ENCODE measurements at places on chromosomes 1 and 21.

DNA sequence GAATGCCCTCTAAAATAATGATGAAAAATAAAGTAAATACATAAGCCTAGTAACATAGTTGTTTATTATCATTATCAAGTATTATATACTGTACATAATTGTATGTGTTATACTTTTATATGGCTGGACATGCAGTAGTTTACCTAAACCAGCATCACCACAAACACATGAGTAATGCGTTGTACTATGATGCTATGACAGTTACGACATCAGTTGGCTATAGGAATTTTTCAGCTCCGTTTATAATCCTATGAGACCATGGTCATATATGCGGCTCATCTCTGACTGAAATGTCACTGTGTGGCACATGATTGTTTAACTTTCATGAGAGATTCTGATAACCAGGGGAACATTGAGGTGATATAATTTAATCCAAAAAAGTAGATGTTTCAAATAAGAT is 352.1 kb downstream of the ST6GALNAC3 start:
- DNase-seq, result no peak

DNA sequence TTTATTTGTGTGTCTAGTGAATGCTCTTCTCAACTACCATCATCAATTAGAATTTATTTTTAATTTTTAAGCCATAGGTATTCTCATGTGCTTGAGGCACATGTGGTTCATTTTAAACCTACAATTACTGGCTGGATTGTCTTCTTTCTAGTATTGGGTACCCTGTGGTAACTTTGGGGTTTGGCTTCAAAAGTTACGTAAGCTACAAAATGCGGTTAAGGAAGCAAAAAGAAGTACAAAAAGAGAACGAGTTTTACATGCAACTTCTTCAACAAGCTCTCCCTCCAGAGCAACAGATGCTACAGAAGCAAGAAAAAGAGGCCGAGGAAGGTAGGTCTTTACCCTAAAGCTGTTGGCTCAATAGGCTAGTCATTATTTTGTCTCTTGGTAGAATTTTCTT is 25.8 kb downstream of the MACO1 start:
- no peak for DNase-seq

DNA sequence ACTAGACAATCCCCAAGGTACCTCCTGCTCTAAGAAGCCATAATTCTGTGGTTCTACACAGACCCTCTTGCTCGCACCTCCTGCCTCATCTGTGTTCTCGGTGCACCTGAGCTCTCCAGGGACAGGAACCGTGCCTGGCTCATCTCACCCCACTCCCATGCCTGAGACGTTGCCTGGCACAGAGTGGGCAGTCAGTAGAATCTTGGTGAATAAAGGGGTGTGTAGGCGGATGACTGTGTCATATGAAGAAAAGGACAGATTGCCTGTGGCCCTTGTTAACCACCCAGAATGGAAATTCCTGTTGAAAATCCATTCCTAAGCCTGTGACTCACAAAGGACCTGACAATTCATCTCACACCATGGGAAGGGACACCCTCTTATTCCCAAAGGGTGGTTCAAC is 92.9 kb downstream of the KCNN3 start:
- DNase-seq, result no peak

- DNase-seq, result no peak
Observed at GRCh38 chr1:19199969-19200604, 10.0 kb downstream of the UBR4 start.

GRCh38 chr1:77831566-77831965 is 52.1 kb downstream of the MIGA1 start:
- no peak for DNase-seq

DNA sequence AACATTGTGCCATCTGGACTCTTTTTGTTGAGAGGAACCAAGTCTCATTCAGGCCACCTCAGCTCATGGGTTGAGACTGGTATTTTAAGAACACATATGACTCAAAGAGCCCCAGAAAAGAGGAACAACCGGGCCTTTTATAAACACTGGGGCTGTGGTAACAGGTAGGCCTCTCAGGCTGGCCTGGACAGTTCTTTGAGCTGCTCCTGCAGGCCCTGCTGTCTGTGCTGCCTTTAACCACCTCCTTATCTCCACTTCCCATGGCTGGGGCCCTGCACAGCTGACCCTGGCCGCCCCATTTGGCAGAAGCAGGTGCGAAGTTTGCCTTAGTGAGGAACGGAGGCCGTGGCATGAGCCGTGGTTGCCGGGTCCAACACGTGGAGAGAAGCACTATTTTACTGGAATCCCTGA is 163.3 kb downstream of the RHOU start:
- no peak for DNase-seq

- no peak for DNase-seq
Observed at GRCh38 chr1:69441496-69441895, 126.2 kb upstream of the LRRC7 start.

DNA sequence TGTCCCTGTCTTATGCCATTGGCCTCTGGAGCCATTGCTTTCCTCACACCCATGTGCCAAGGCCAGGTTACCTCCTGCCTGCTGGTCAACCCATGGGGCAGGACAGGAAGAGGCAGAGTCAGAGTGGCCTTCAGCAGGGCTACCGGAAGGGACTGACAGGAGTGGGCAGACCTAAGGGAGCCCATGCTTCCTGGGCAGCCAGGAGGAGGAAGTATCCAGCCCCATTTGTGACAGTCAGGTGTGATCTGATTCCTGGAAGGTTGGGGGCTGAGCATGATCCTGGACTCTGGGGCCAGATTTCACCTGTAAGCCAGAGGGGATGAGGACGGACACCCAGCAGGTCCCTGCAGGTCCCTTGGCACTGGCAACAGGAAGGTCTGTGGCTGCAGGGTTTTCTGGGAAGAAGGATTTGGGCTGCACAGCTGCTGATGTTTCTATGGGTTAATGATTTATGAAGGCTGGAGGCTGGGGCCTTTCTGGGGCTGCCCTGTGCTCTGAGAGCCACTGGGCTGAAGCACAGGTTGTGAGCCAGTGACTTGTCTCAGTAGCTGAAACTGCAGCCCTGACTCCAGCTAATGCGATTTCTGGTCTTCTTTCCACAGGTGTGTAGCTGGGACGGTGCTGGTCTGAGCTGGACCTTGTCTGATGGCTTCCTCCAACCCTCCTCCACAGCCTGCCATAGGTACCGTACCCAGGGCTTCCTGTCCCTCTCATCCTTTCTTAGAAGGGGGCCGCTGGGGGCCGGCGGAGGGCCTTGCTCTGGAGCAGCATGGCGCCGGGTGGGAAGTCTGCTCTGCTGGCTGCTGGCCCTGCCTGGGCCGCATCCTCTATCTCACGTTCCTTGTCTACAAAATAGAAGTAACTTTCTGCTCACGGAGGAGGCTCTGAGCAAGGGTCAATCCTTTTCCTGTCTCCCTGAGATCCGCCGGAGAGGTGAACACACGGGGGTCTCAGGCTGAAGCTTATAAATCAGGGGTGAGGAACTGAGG is 40.7 kb downstream of the ARHGEF10L start:
- DNase-seq, result no peak

DNA sequence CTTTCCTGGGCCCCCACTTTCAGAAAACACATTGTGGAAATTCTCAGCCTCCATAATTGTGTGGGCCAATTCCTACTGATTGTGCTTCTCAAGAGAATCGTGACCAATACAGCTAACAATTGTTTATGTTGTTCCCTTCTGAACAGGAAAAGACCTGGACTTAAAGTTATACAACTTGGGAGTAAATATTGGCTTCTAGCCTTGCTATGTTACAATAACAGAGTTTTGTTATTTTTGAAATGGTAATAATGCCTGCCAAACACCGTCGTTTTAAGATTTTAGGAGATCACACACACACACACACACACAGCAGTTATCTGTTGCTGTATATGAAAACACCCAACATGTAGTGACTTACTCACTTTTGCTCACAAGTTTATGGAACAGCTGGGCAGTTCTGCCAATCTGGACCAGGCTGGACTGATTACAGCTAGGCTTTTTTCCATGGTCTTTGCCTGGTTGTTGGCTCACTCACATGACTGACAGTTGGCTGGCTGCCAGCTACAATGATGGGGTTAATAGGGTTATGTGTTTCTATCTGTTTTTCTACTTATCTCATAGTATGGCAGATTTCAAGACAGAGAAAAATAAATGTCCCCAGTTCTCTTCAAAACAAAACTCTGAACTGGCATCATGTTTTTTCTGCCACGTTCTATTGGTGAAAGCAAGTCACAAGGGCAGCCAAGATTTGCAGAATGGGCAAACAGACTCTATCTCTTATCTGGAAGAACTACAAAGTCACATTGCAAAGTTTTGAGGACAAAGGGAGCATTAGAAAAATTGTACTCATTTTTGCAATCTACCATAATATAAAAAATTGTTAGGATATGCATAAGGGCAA is 447.5 kb downstream of the NEGR1 start:
- DNase-seq, result no peak

- no peak for DNase-seq
Observed at GRCh38 chr1:201429736-201430501, 8.4 kb upstream of the TNNI1 start.

GRCh38 chr1:230248889-230249270 is 177.3 kb downstream of the PGBD5 start:
- no peak for DNase-seq
